ENCODE measurements at places on chromosomes 11 and 22.

DNA sequence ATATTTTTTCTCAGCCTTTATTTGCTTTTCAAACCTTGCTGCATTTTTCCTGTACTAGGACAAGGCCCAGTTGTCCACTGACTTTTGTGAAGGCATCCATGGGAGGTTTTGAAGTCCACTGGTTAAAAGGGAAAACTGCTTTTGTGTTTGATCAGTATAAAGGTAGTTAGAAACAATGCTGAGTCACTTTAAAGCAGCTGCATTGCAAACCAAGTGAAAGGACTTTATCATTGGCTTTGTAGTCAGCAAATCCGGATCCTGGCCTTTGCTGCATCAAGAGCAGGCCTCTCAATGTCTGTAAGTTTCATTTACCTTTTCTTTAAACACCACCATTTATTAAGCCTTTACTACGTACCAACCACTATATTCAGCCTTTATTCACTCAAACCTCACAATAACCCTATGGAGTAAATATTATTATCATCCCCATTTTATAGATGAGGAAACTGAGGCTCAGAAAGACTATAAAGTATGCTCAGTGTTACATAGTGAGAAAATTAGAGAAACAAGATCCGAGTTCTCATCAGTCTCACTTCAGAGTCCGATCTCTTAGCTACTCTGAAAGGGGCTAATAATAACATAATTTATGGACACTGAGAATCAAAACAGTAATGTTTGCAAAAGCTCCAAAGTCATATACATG, 60.6 kb upstream of the HSD17B12 start:
- DNase-seq, result no peak

DNA sequence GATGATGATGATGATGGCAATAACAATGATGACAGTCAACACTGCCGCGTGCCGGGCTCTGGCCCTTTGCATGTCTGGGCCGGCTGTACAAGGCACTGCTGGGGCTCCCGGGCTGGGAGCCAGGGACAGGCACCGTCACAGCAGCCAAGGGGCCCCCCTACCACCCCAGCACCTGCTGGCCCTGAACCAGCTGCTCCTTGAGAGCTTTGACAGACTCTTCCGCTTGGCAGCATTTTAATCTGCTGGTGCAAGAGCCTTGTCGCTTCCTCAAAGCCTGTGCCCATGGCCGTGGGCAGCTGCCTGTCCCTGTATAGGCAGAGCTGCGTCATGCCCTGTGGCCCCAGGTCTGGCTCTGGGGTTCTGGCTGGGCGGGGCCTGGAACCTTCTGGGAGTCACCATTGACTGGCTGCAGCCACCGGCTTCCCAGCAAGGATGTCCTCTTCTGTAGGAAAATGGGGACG, 12.9 kb upstream of the MUC6 start:
- DNase-seq, result no peak

- DNase-seq, result no peak
Observed at GRCh38 chr22:42967933-42968332, 47.0 kb downstream of the PACSIN2 start.

DNA sequence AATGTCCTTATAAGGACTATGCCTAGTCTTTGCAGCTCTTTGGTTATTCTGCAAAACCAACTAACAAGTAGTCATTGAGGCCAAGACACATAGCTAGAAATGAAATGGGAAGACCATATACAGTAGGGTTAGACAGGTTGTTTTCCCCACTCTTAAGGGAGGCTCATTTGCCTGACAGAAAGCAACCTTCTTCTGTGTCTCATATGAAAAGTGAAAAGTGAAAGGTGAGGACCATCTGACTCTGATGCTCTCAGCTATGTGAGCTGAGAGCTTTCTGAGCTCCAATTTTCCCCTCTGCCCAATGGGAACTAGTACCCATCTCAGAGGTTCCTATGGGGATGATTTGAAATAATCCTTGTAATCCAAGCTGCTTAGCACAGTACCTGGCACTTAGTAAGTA, 142.0 kb upstream of the BDNF start:
- no peak for DNase-seq

DNA sequence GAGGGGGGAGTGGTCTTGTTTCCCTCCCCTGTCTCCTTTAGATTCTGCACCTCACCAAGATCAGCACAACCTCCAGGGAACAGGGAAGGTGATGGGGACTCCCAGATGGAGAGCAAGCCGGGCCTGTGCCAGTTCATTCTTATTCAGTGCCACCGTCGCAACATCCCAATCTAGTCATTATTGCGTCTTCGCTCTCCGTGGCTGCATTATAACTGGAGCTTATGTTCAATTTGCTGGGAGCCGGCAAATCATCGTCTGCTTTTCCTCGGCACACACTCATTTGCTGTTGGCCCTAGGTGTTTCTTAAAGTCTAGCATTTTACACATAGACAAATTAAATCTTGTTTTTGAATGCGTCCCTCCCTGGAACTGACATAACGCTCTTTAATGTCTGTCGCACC, 1269.7 kb downstream of the BRD1 start:
- DNase-seq, result no peak

DNA sequence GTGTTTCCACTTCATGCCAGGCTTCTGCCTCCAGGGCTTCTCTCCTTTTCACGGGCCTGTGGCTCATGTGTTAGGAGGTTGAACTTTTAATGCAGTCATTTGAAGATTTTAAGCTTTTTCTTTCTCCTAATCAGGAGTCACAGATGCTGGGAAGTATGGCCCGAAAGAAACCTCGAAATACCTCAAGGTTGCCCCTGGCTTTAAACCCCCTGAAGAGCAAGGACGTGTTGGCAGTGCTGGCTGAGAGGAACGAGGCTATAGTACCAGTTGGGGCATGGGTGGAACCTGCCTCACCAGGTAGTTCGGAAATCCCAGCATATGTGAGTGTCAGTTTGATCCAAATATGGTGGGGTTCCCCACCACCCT, 571 bp downstream of the CCDC15 start:
- no peak for DNase-seq

DNA sequence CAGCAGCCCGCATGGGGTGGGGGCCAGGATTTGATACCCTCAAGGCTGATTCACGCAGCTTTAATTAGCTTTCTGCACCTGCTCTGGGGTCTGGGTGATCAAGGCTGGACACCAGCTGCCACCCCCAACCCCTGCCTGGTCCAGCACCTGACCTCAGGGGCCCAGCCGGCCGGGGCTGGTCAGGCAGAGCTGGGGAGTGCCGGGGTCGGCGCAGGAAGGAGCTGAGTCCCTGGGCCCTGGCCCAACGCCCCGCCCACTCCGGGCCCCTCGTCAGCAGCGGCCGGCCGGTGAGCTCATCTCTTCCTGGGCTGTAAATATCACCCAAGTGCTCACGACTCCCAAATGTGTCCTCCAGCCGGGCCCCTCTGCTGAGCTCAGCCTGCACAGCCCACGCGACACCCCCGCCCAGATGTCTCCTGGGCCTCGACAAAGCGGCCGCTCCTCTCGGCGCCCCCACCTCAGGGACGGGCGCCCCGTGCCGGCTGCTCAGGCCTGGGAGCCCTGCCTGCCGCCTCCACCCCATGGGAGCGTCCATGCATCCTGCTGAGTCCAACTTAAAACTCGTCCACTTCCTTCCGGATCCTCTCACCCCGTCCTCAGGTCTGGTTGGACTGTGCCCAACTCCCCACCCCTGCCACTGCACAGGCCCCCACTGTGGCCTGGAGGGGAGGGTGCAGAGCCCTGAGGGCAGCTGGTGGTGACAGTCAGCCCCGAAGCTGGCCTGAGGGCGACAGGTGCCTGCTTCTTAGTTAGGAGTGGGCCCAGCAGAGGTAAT, 29.0 kb downstream of the RTN4R start:
- peak; percentile 35 for DNase-seq

DNA sequence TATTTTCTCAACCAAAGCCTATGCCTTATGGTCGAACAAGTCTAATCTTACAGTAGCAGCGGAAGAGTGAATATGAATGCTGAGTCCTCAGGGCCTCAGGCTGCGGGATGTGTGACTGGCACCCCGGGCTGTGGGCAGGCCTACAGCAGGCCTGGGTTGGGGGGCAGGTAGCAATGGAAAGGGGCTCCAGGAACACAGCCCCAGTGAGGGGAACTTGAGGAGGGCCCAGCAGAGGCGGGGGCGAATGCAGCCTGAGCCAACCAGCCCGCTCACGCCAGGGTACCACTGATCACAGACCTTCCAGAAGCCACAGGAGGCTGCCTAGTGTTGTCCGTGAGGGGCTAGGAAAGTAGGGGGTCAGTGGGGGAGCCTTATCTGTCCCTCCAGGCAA, 11.3 kb upstream of the CD5 start:
- DNase-seq, result no peak

DNA sequence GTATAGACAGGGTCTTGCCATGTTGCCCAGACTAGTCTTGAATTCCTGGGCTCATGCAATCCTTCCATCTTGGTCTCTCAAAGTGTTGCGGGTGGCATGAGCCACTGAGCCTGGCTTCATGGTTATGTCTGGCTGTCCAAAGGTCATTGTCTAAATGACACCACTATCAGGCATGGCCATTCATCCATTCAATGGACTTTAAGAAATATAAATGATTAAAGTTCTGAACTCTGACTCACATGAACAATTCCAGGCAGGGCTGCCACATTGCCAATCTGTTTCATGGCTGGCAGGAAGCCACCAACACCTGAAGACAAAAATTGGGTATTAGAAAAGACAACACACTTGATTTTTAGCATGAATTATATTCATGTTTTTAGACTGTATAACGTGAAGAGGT, 4.1 kb downstream of the RTCB start:
- DNase-seq, result no peak

DNA sequence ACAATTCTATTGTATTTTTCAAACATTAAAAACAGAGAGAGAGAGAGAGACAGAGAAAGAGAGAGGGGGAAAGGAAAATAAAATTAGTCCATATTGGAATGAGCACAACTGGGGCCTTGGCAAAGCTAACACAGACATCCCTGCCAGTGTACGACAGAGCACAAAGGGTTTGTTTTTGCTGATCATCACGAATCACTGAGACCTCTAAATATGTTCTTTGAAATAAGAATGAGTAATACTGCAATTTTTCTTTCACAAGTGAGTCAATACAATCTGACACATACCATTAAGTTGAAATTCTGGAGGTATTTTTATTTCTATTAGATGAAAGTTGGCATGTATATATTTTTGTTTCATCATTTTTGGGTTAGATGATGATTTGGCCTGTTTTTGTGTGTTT, 27.0 kb upstream of the LRRC4C start:
- DNase-seq, result no peak

- no peak for DNase-seq
Observed at GRCh38 chr11:128814856-128815705, 52.0 kb downstream of the KCNJ1 start.

GRCh38 chr22:45867118-45867905, 109.7 kb downstream of the WNT7B start:
- DNase-seq, result no peak

GRCh38 chr11:104792861-104793260, 105.4 kb downstream of the CASP12 start:
- DNase-seq, result no peak

DNA sequence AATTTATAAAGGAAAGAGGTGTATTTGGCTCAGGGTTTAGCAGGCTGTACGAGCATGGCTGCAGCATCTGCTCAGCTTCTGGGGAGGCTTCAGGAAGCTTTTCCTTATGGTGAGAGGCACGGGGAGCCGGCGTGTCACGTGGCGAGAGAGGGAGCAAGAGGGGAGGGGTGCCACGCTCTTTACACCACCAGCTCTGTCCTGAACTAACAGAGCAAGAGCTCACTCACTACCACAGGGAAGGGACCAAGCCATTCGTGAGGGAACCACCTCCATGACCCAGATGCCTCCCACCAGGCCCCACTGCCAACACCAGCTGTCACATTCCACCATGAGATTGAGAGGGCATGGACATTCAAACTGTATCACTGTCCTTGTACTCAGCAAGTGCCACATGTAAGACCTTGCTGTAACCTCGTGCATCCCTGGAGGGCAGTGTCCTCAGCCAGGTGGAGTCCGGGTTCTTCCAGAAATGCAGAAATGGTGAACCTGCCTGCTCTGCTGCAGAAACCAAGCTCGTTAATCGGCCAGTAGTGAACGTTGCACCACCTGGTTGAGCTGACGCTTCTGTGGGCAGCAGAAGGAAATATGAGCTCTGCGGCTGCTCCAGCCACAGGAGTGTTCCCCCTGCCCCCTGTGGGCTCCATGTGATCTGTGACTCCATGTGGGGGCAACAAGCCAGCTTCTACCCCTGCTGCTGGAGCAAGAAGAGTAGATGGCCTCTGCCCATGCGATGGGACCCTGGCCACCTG, 368.6 kb downstream of the TBC1D22A start:
- DNase-seq, result no peak

GRCh38 chr11:107719557-107720302, 7.9 kb upstream of the SLN start:
- DNase-seq, result no peak

- DNase-seq, result no peak
Observed at GRCh38 chr11:76131142-76131541, 75.2 kb downstream of the WNT11 start.

- no peak for DNase-seq
Observed at GRCh38 chr11:10317776-10318526, 13.1 kb downstream of the ADM start.

DNA sequence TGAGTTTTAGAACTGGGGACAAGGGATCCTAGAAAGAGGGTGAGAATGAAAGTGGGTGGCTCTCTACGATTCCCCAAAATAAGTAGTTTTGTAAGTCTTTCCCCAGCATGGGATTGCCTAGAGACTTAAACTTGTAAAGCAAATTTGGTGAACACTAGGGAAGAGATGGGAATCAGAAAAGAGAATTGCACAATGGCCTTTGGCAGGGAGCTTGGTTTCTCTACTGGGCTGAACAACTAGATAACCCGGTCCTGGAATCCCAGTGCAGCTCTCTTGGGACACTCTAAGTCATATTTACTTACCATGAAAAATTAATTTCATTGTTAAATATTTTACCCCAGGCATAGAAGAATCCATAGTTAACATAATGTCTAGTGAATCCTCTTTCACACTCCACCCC, 16.5 kb upstream of the USP18 start:
- DNase-seq, result no peak

DNA sequence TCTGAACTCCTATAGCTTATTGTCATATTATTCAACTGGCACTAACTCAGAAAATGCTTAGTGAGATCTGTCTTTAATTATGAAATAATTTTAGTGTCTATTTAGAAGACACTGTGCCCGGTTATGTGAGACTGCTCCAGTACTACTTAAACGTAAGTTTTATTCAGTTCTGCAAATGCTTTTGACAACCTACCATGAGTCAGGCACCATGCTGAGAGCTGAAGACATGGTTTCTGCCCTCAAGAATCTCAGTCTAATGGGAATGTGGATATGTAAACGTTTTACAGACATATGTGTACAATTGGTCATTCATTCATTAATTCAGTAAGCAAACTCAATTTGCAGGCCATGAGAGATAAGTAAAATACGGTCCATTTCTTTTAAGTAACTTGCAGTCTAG, 40.0 kb downstream of the DCUN1D5 start:
- DNase-seq, result no peak

- no peak for DNase-seq
Observed at GRCh38 chr11:113906038-113906437, 1.4 kb downstream of the HTR3B start.
